Hematopoietic multipotent progenitor cell (in vitro differentiated cells): ENCODE measurements at places on chromosomes 6 and 20. TPM values are rescaled to one million over a fixed set of nuclear protein-coding genes. Genes with fewer than 3 reads are reported as not detected.

The RHAG gene
- 3.5 TPM for total RNA-seq

The R3HDML gene
- not detected for total RNA-seq

GRCh38 chr6:144066741-144067484 lies 28.5 kb downstream of the SF3B5 start:
- peak; percentile 15 for DNase-seq

- no peak for DNase-seq
Measured at GRCh38 chr20:57749869-57750268, 40.1 kb upstream of the PMEPA1 start.

DNA sequence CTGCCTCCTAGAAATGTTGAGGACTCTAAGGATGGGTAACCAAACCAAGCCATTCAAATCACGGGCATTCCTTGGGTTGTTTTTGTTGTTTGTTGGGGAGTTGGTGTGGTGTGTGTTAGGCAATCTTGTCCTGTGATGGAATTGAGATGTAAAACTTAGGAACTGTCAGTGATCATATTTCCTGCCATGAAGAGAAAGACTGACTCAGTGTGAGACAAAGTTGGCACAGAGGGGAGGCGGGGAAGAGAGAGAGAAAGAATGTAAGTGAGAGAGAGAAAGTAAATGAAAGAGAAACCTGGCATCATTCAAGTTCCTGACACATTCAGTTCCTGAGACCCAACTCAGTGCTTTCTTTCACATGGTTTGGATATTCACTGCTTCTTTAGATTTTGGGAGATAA lies 21.6 kb upstream of the FBXO30 start:
- DNase-seq = no peak

- DNase-seq = no peak
Measured at GRCh38 chr6:3458706-3459421, 2.0 kb upstream of the SLC22A23 start.

GRCh38 chr6:121549736-121550135 lies 114.3 kb downstream of the GJA1 start:
- DNase-seq = no peak

GRCh38 chr6:52503851-52504781 lies 72.7 kb downstream of the TRAM2 start:
- no peak for DNase-seq
